SW480 (cell line): ENCODE measurements at places on chromosomes 16 and 17.
A peak's percentile ranks its signal among the peaks of the same experiment; 100 is the strongest.

DNA sequence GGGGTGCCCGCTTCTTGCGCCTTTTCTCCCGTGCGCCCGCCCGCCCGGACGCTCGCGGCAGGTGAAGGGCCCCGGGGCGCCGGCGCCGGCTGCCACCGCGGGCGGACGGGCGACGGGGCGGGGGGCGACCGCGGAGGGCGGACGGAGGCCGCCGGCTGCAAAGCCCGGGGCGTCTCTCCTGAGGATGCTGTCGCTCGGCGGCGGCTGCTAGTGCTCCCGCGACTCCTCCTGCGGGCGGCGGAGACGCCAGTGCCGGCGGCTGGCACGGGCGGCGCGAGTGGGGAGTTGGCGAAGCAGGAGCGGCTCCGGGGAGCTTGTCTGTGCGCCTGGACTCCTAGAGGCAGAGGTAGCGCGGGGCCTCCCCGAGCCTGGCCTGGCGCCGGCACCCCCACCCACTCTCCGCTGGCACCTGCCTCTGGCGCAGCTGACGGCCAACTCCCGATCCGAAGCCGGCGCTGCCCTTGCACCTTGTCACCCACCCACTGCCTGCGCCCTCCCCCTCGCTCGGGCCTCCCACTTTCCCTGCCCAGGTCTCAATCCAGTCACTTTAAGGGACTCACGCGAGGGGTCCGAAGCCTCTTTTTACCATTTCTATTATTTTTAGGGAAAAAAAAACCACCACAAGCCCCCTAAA, at the start of gene FAM20A:
Gene FAM20A (minus strand): TSS at position 437 of the 634 bp plus-strand sequence. CDS start 701 bp downstream, outside the sequence.
- DNase-seq = no peak

DNA sequence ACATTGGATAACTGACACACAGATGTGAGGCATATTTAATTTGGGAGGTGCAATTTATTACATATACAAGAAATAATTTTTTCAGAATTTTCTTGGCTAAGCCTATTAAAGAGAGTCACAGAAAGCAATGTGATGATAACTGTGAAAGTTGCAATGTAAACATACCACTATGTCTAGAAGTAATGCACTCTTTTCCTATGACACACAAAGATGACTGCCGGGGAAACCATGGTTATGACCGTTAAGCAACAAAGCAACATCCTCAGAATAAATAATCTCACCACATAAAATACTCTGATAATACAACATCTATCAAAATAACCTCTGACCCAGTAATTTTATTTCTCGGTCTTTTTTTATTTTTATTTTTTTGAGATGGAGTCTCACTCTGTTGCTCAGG, 10.5 kb upstream of the QRICH2 start:
- no peak for DNase-seq

DNA sequence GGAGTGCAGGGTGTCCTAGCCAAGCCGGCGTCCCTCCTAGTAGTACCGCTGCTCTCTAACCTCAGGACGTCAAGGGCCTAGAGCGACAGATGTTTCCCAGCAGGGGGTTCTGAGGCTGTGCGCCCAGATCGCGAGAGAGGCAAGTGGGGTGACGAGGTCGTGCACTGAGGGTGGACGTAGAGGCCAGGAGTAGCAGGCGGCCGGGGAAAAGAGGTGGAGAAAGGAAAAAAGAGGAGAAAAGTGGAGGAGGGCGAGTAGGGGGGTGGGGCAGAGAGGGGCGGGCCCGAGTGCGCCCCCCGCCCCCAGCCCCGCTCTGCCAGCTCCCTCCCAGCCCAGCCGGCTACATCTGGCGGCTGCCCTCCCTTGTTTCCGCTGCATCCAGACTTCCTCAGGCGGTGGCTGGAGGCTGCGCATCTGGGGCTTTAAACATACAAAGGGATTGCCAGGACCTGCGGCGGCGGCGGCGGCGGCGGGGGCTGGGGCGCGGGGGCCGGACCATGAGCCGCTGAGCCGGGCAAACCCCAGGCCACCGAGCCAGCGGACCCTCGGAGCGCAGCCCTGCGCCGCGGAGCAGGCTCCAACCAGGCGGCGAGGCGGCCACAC, at the start of gene MMP2:
Gene MMP2 (plus strand): TSS at position 372 of the 603 bp plus-strand sequence. CDS start 282 bp downstream, outside the sequence.
- no peak for DNase-seq

DNA sequence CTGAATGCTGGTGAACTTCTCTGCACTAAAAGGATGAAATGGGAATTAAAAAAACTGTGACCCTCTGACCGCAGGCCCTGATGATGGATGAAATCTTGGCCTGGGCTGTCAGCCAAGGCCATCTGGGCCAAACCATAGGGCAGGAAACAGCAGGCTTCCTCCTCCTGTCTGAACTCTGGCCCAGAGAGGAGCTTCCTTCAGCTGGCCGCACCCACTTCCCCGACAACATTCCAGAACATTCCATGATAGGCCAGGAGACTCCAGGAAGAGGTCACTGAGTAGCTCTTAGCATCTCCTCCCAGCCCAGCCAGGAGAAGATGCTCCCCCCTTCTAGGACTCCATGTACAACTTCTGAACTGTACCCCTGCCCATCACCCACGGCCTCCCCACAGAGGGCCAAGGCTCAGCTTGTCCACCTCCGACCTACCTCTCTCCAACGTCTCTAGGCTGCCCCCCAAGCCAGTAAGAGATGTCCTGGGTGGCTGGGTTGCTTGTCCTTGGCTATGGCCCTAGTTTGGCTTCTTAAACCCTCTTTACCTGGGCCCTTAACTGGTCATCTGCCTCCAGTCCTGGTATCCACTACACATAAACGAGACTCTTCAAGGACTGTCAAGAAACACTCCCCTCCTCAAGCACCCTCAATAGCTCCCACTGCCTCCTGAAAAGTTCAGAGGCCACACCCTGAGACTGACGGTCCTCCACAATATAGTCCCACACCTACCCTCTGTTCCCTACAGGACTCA, 1.7 kb downstream of the RPH3AL start:
- DNase-seq = peak; percentile 80

- DNase-seq = no peak
Measured at GRCh38 chr16:54335230-54335629, 48.6 kb upstream of the IRX3 start.

- no peak for DNase-seq
Measured at GRCh38 chr17:65078441-65079160, 22.1 kb upstream of the GNA13 start.

DNA sequence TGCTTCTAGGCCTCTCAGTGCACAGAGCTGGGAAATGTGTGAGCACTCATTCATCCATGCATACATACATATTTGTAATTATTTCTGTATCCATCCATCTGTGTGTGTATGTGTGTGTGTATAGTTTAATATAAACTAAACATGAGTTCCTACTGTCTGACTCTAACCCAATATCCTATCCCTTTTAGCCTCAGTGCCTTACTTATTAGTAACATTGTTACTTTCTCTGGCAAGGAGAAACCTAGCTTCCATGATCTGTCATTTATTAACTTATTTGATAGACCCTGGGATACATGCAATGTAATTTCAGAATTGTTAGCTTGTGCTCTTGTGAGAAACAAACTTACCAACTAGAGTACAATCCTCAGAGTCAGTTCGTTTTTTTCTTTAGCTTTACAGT, 59.0 kb upstream of the WSCD1 start:
- DNase-seq = no peak

GRCh38 chr17:13704333-13704732, 102.6 kb upstream of the HS3ST3A1 start:
- peak; percentile 6 for DNase-seq

DNA sequence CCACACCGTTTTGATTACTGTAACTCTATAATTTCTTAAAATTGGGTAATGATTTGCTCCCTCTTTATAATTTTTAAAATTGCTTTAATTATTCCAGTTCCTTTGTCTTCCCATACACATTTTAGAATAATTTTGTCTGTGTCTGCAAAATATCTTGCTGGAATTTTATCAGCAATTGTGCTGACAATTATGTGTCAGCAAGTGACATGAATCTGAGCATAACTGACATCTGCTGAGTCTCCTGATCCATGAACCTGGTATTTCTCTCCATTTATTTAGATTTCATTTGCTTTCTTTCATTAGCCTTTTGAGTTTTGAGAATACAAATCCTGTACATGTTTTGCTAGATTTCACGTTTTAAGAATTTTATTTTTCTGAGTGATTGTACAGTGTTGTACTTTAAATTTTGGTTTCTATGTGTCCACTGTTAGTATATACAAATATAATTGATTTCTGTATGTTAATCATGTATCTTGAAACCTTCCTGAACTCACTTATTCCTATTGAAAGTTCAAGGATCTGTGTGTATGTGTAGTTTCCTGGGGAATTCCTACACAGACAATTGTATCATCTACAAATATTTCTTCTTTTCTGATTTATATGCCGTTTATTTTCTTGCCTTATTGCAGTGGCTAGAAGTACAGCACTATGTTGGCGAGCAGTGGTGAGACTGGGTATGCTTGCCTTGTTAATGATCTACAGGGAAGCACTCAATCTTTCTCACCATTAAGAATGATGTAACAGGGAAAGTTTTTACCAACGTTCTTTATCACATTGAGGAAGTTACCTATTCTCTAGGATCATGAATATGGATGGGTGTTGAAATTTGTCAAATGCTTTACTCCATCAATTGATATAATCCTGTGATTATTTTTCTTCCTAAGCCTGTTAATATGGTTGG, 45.2 kb downstream of the N4BP1 start:
- DNase-seq = no peak

- no peak for DNase-seq
Measured at GRCh38 chr16:48365025-48365600, 20.1 kb downstream of the SIAH1 start.

DNA sequence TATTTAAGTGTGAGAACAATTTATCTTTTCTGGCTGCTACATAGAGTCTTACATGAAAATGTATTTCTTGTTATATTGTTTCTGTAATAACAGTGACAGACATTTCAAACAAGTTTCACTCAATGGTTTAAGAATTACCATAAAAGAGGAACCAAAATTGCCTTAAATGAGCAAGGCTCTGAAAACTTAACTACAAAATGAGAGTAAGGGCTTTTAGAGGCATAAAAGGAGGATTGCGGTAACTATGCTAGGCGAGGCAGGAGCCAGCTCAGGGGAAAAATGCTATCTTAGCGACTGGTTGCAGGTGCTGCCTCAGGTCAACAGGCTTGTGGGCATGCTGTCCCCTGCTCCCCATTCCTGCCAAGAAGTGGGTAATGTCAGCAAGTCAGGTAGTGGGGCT, 81.7 kb upstream of the MSI2 start:
- DNase-seq = no peak

DNA sequence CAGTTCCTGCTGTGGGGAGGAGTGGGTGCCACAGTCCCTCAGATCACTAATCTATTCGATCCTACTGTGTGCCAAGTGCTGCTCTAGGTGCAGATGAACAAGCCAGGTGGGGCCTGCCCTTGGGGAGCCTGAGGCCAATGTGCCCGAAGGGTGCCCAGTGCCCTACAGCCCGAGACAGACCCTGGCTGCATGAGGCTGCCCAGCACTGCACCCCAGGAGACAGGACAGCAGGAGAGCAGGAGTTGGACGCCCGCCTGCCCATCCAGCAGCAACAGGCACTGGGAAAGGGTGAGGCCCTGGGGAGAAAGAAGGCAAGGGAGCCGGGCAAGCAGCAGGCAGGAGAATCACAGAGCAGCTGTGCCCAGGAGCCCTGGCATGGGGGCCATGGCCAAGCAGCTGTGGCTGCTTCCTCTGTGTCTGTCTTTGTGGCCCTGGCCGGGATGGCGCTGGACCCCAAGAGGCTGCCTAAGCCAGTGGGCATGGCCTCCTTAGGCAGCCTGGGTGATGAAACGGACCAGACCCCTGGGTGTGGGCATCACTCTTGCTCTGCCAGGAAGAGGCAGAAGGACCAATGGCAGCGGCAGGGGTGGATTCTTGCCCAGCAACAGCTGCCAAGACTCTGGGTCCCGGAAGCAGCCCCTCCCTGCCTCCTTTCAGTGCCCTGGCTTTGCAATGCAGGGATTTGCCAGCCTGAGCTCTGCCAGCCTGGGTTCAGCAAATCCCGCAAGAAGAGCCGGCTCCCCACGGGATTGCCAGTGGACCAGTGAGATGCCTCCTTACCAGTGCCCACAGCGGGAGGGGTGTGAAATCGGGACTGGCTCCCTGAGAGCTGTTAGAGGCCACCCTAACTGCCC, 179.6 kb upstream of the TNRC6C start:
- no peak for DNase-seq

DNA sequence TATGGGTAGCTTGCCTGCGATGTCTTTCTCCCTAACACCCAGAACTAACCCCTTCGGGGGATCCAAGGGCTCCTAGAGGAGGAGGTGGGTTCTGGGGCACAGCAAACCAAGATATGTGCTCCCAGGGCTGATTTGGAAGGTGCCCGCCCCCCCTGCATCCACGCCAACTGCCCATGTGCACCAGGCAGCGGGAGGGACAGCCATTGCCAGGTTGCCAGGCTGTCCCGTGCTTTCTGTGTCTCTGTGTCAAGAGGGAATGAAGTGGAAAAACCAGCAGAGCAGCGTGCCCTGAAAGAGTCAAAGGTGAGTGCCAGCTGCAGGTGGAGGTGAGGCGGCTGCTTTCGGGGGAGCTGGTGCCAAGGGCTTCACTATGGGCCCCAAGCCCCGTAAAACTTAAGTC, 6.4 kb downstream of the TEKT5 start:
- no peak for DNase-seq

- DNase-seq = peak; percentile 14
Measured at GRCh38 chr17:32873114-32873513, 3.8 kb downstream of the MYO1D start.

GRCh38 chr17:43856141-43856540, 9.2 kb downstream of the CD300LG start:
- no peak for DNase-seq

- DNase-seq = no peak
Measured at GRCh38 chr17:57004944-57005579, 27.1 kb downstream of the SCPEP1 start.

GRCh38 chr17:17204635-17205231, 1.4 kb downstream of the PLD6 start:
- no peak for DNase-seq

- DNase-seq = no peak
Measured at GRCh38 chr16:3115561-3115960, 3.2 kb downstream of the ZNF205 start.

DNA sequence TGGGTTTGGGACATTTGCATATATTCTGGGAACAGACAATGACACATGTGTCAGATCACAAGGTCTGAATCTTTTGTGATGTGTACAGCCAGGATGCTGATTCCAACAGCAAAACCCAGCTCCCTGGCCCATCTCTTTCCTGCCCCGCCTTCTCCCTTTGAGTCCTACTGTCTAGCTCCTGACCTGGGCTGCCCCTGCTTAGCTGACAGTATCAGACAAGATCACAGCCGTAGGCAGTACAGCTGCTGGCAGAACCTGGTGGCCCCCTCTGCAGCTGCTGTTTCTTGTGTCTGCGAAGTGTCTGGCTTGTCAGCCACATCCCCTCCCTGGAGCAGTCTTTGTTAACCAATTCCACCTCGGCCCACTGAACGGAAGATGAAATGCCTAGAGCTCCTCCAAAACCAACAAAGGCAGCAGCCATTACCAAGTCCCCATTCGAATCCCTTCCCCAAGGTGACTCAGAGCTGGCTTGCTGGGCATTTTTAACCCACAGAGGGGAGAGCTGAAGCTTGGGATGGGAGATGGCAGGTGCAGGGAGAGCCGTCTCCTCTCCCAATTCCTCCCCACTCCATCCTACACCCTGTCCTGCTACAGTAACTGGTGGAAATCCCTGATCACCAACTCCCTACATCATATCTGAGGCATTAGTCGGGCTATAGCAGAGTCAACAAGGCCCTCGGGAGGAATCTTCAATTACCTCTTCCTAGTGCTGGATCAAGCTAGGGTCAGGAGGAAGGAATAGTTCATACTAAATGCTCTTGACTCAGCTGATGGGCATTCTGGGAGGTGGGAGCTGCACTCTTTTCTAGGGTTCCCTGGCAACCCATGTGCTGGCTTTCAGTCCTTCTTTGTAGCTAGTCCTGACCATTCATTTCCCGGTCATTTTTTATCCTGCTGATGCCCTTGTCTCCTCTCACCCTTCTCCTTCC, 5.8 kb downstream of the PIPOX start:
- DNase-seq = no peak

- no peak for DNase-seq
Measured at GRCh38 chr16:79844603-79845002, 244.1 kb upstream of the MAF start.

- no peak for DNase-seq
Measured at GRCh38 chr16:6382924-6383459, 949.7 kb upstream of the RBFOX1 start.
